GM12878 (cell line): ENCODE measurements at places on chromosomes 3 and 15. TPM values are rescaled to one million over a fixed set of nuclear protein-coding genes. Genes with fewer than 3 reads are reported as not detected.

GRCh38 chr15:88480981-88481380, 13.5 kb downstream of the MRPS11 start:
- peaks cover 9% of the 10 kb centered on the region for H3K36me3 ChIP-seq
- no peak for DNase-seq
- no peak overlapping the region for H3K4me3 ChIP-seq
- no peaks in the 10 kb centered on the region for H3K27me3 ChIP-seq
- no peak overlapping the region for H3K27ac ChIP-seq

DNA sequence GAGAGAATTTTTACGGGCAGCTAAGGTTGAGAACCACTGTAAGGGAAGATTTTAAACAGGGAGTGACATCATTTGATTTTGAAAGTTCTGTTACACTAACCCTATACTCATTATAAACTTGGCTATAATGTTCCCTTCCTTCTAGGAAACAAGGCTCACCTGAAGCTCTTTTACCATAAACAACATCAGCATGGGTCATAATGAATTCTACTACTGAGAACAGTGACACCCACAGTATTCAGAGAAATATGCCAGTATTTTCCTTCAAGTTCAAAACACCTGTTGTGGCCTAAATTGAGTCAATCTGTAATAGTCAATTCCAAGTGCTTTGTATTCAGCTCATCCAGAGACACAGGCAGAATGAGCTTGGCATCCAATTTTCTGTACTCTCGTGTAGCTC, 175.3 kb upstream of the STT3B start:
- no peak overlapping the region for H3K4me3 ChIP-seq
- no peaks in the 10 kb centered on the region for H3K36me3 ChIP-seq
- no peak overlapping the region for H3K27ac ChIP-seq
- H3K27me3 ChIP-seq = no peaks in the 10 kb centered on the region
- no peaks in the 10 kb centered on the region for H3K4me1 ChIP-seq

DNA sequence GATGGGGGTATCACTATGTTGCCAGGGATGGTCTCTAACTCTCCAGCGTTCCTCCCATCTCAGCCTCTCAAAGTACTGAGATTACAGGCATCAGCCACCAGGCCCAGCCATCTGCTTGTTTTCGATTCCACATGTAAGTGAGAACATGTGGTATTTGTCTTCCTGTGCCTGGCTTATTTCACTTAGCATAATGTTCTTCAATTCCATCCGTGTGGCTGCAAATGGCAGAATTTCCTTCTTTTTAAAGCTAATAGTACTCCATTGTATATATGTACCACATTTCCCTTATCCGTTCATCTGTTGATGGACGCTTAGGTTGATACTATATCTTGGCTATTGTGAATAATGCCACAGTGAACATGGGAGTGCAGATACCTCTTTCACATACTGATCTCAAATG, 70.6 kb downstream of the ASB7 start:
- H3K4me1 ChIP-seq = no peaks in the 10 kb centered on the region
- H3K27me3 ChIP-seq = no peaks in the 10 kb centered on the region
- no peak overlapping the region for H3K4me3 ChIP-seq

DNA sequence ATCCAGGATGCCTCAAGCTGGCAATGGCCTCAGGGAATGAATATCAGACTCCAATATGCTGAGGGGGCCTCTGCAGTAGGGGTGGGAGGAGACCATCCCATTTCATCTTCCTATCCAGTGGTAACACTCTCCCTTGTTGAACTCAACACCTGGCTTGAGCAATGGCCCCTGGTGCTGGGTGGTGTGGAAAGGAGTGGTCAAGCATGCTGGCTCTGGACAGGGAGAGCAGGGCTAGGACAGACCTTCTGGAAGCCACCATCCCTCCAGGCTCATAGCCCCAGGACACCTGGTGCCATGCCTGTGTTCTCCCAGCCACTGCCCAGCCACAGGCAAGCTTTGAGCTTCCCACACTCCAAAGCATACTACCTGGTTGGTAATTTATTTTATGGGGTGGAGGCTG, 9.6 kb downstream of the DNAH1 start:
- H3K4me3 ChIP-seq = no peak overlapping the region
- no peak for DNase-seq
- no peak overlapping the region for H3K27ac ChIP-seq

DNA sequence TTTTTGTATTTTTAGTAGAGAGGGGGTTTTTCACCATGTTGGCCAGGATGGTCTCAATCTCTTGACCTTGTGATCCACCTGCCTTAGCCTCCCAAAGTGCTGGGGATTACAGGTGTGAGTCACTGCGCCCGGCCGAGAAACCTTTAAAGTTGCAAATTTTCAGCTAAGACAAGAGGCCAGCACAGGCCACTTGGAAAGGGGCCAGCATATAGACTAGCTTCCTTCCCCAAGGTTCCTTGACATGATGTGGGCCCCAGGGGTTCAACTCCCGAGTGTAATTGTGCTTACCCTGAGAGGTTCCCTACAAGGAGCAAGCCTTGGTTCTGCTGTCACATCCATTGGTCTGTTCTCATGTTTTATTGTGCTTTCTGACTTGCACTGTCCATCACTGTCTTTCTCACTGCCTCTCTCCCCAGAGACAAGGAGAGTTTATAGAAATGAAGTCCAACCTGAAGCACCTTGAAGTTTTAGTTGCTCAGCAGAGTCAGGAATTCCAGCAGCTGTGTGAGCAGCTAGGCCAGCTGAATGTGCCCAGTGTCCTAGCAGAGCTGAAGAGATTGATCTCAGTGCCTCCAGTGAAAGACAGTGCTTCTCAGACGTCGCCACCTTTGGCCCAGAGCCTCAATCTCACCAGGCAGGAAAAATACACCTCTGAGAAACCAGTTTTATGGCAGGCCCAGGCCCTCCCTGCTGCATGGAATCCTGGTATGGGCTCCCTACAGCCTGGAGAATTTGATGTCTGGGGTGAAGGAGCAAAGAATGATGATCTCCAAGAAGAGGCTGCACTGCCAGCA, 21.1 kb downstream of the C3orf62 start:
- H3K27ac ChIP-seq = no peak overlapping the region
- DNase-seq = no peak
- no peaks in the 10 kb centered on the region for H3K36me3 ChIP-seq
- H3K4me3 ChIP-seq = no peak overlapping the region

DNA sequence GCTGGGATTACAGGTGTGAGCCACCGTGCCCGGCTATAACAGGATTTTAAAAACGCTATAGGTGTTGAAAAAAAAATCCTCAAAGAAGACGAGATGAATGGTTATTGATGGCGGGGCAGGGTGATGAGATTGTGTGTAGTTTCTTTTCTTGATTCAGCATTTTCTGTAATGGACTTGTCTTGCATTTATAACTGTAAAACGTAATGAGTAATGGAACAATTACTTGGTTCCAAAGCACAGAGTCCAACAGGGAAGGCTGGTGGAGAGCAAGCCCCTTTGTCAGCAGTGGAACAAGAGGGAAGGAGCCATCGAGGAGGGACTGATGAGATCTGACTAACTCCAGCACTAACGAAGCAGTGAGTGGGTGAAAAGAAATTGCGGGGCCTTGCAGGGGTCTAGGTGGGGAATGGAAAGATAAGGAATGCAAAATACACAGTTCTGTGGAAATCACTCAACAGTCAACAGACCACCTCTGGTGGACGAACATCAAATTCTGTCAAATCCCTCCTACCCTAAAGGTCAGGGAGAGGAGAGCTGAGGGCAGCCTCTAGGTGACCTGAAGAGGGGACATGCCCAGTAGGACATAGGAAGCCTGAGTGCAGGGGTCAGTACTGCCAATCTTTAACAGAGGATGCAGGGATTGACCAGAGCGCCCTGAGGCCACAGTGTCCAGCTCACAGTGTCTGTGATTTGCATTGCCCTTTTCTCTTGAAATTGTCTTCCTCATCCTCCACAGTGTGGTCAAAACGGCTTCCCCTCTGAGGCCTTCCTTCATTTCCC, 23.1 kb upstream of the CDCP1 start:
- H3K27ac ChIP-seq = no peak overlapping the region
- no peaks in the 10 kb centered on the region; the same call in 1 of the 2 replicates for H3K27me3 ChIP-seq
- no peak overlapping the region for H3K4me3 ChIP-seq
- H3K36me3 ChIP-seq = no peaks in the 10 kb centered on the region
- DNase-seq = no peak
- no peaks in the 10 kb centered on the region for H3K4me1 ChIP-seq

GRCh38 chr3:71956069-71956340, 171.1 kb upstream of the PROK2 start:
- H3K27ac ChIP-seq = no peak overlapping the region
- DNase-seq = no peak
- no peaks in the 10 kb centered on the region for H3K36me3 ChIP-seq
- no peak overlapping the region for H3K4me3 ChIP-seq

GRCh38 chr3:38314764-38315487, 31.7 kb upstream of the XYLB start:
- no peak for DNase-seq
- no peaks in the 10 kb centered on the region for H3K36me3 ChIP-seq
- H3K4me1 ChIP-seq = no peaks in the 10 kb centered on the region

GRCh38 chr15:97023488-97023844, 693.0 kb downstream of the NR2F2 start:
- no peaks in the 10 kb centered on the region for H3K36me3 ChIP-seq
- no peak for DNase-seq
- no peak overlapping the region for H3K4me3 ChIP-seq

GRCh38 chr15:50531766-50532165, 14.7 kb downstream of the USP50 start:
- H3K4me3 ChIP-seq = no peak overlapping the region
- DNase-seq = no peak
- H3K27me3 ChIP-seq = no peaks in the 10 kb centered on the region
- H3K4me1 ChIP-seq = no peaks in the 10 kb centered on the region
- no peaks in the 10 kb centered on the region for H3K36me3 ChIP-seq

DNA sequence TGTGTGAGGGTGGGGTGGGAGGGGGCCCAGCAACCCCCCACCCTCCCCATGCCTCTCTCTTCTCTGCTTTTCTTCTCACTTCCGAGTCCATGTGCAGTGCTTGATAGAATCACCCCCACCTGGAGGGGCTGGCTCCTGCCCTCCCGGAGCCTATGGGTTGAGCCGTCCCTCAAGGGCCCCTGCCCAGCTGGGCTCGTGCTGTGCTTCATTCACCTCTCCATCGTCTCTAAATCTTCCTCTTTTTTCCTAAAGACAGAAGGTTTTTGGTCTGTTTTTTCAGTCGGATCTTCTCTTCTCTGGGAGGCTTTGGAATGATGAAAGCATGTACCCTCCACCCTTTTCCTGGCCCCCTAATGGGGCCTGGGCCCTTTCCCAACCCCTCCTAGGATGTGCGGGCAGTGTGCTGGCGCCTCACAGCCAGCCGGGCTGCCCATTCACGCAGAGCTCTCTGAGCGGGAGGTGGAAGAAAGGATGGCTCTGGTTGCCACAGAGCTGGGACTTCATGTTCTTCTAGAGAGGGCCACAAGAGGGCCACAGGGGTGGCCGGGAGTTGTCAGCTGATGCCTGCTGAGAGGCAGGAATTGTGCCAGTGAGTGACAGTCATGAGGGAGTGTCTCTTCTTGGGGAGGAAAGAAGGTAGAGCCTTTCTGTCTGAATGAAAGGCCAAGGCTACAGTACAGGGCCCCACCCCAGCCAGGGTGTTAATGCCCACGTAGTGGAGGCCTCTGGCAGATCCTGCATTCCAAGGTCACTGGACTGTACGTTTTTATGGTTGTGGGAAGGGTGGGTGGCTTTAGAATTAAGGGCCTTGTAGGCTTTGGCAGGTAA, 8.1 kb downstream of the FAM131A start:
- no peak overlapping the region for H3K4me3 ChIP-seq
- H3K4me1 ChIP-seq = peaks cover 2% of the 10 kb centered on the region; the same call in 1 of the 2 replicates
- no peaks in the 10 kb centered on the region for H3K36me3 ChIP-seq
- H3K27ac ChIP-seq = no peak overlapping the region
- DNase-seq = no peak

GRCh38 chr3:129476586-129476985, 36.6 kb downstream of the IFT122 start:
- H3K36me3 ChIP-seq = peaks cover 1% of the 10 kb centered on the region; the same call in 1 of the 2 replicates
- no peaks in the 10 kb centered on the region for H3K27me3 ChIP-seq
- no peak overlapping the region for H3K27ac ChIP-seq

DNA sequence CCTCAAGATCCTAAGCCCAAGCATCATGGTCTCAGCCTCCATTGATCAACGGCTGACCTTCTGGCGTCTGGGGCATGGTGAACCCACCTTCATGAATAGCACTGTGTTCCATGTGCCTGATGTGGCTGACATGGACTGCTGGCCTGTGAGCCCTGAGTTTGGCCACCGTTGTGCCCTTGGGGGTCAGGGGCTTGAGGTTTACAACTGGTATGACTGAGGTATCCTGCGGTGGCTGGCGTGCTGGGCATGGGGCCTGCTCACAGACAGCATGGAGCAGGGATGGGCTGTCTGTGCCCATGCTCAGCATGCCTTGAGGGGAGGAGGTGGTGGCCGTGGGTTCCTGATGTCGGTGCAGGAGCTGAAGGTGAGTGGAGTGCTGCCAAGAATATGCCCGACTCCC, 3.3 kb downstream of the DALRD3 start:
- H3K36me3 ChIP-seq = peaks cover 24% of the 10 kb centered on the region
- H3K4me3 ChIP-seq = no peak overlapping the region
- no peaks in the 10 kb centered on the region for H3K27me3 ChIP-seq
- H3K4me1 ChIP-seq = peaks cover 5% of the 10 kb centered on the region; the same call in 1 of the 2 replicates

GRCh38 chr3:177599837-177600236, 402.6 kb upstream of the TBL1XR1 start:
- no peak overlapping the region for H3K4me3 ChIP-seq
- no peaks in the 10 kb centered on the region for H3K27me3 ChIP-seq
- no peak overlapping the region for H3K27ac ChIP-seq
- H3K36me3 ChIP-seq = no peaks in the 10 kb centered on the region

- H3K4me1 ChIP-seq = peaks cover 18% of the 10 kb centered on the region
- no peak overlapping the region for H3K4me3 ChIP-seq
- no peak overlapping the region for H3K27ac ChIP-seq
- H3K36me3 ChIP-seq = no peaks in the 10 kb centered on the region
Measured at GRCh38 chr3:9912294-9912935, 4.5 kb upstream of the IL17RC start.

- H3K27ac ChIP-seq = no peak overlapping the region
- DNase-seq = no peak
- H3K4me3 ChIP-seq = no peak overlapping the region
- no peaks in the 10 kb centered on the region for H3K4me1 ChIP-seq
- peaks cover 33% of the 10 kb centered on the region for H3K36me3 ChIP-seq
- no peaks in the 10 kb centered on the region for H3K27me3 ChIP-seq
Measured at GRCh38 chr3:14154895-14155440, 23.4 kb downstream of the XPC start.

GRCh38 chr3:60430205-60430604, 821.0 kb downstream of the FHIT start:
- DNase-seq = no peak
- no peaks in the 10 kb centered on the region for H3K4me1 ChIP-seq
- no peaks in the 10 kb centered on the region for H3K27me3 ChIP-seq
- H3K36me3 ChIP-seq = no peaks in the 10 kb centered on the region
- H3K27ac ChIP-seq = no peak overlapping the region

GRCh38 chr3:165434516-165434915, 238.3 kb upstream of the SLITRK3 start:
- H3K27me3 ChIP-seq = no peaks in the 10 kb centered on the region
- H3K4me1 ChIP-seq = no peaks in the 10 kb centered on the region
- no peaks in the 10 kb centered on the region for H3K36me3 ChIP-seq
- H3K4me3 ChIP-seq = no peak overlapping the region
- no peak for DNase-seq

The C3orf33 gene
- 0.59 and 0.98 TPM in 2 replicates for total RNA-seq

The PRTG gene
- 0.03 TPM in 1 of 2 replicates, not detected in the other for total RNA-seq

The SLC22A14 gene
- not detected in 2 replicates for total RNA-seq

The NRROS gene
- total RNA-seq = 42.2 and 44.0 TPM in 2 replicates

The IQCF5 gene
- total RNA-seq = not detected in 2 replicates

The ADAMTSL3 gene
- total RNA-seq = 0.26 and 0.29 TPM in 2 replicates

The SCG5 gene
- total RNA-seq = 0.53 and 0.62 TPM in 2 replicates

The TCAIM gene
- total RNA-seq = 11.2 and 15.1 TPM in 2 replicates

The CPB1 gene
- total RNA-seq = 4.8 and 5.4 TPM in 2 replicates

The XYLB gene
- 2.9 and 4.0 TPM in 2 replicates for total RNA-seq

The HTR3E gene
- not detected in 2 replicates for total RNA-seq

The TASOR gene
- 53.7 and 54.5 TPM in 2 replicates for total RNA-seq

The CAND2 gene
- 1.6 and 1.9 TPM in 2 replicates for total RNA-seq

The CD80 gene
- total RNA-seq = 51.8 and 54.4 TPM in 2 replicates
